ENCODE measurements at places on chromosomes 12 and 14. TPM values are rescaled to one million over a fixed set of nuclear protein-coding genes. Genes with fewer than 3 reads are reported as not detected.

DNA sequence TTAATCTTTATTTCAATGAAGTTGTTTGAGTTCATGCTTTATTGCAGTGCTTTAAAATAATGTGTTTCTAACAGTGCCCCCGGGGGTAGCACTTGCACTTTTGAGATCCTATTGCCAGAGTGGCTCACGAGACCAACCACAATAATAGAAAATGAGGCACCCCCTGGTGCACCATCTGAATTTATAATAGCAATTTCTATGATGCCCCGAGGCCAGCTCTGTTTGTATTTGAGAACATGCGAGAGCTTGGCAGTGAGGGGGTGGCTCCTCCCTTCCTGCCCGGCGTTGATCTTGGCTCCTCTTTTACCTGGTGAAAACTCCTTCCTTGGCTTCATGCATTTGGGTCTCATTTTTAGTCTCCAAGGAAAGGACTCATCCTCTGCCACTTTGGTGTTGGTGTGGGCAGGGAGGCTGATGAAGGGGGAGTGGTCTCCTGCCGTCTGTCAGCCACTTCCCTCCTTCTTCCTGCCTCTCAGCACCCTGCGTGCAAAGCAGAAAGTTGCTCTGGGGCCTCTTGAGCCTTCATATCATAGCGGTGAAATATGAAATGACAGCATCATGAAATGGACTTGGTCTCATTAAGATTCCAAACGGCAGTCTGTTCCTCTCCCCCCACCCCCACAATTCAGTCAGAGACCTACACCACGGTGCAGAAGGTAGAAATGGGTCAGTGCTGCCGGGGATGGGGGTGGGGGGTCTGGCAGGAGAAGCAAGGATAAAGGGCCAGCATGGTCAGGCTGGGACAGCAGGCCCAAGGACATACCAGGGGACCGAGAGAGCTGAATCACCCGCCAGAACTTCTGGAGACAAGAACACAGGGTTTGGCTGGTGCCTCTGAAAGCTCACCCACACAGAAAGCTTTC, 17.7 kb upstream of the NRXN3 start:
- DNase-seq, result peak; percentile 10
- H3K36me3 ChIP-seq, result no peaks in the 10 kb centered on the region
- H3K27ac ChIP-seq, result no peak overlapping the region
- peaks cover 9% of the 10 kb centered on the region for H3K4me1 ChIP-seq
- H3K27me3 ChIP-seq, result peaks cover 5% of the 10 kb centered on the region

DNA sequence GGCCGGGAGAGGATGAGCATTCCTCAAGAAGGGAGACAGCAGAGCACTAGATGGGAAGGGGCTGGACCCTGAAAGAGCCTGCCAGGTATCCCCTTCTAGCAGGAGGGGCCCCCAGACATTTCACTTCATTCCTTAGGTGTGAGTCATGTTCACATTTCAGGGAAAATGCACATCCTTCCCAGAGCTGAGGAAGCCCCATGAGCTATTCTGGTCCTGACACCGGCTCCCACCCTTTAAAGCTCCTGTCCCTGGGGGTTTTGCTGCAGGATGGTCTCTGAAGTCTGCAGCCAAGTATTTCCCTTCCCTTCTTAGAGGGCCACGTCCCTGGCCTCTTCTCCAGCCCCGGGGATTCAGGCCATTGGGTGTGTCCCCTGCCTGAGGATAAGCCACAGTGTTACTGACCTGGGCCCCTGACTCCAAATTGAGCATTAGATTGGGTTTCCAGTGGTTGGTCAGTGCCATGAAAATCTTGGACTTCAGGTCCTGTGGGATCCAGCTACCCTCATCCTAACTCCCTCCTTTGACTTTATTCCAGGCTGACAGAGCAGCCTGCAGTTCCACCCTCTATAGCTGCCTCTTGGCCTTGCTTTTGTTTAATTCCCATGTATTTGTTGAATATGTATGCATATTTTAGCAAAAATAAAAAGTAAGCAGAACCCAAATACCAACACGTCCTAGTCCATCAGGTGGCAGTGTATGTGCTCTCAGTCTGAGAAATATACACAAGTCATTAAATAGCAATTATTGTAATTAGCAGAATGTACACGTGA, 267.1 kb downstream of the CACNA1C start:
- no peak overlapping the region for H3K27ac ChIP-seq
- no peak overlapping the region for H3K4me3 ChIP-seq
- no peaks in the 10 kb centered on the region for H3K27me3 ChIP-seq

DNA sequence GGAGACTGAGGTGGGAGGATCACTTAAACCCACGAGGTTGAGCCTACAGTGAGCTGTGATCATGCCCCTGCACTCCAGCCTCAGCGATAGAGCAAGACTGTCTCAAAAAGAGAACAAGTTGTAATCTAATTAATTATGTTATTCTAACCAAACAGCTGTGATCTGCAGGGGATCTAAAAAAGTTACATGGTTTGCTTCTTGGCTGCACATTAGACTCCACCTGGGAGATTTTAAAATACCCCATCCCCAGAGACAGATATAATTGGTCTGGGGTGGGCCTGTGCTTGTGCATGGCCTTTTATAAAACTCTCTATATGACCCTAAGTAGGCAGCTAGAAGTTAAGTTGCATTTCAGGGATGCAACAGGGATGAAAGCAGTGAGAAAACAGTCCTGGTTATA, 76.7 kb downstream of the SCAF11 start:
- H3K36me3 ChIP-seq, result no peaks in the 10 kb centered on the region
- no peaks in the 10 kb centered on the region for H3K27me3 ChIP-seq
- no peak overlapping the region for H3K27ac ChIP-seq
- H3K4me1 ChIP-seq, result peaks cover 17% of the 10 kb centered on the region

DNA sequence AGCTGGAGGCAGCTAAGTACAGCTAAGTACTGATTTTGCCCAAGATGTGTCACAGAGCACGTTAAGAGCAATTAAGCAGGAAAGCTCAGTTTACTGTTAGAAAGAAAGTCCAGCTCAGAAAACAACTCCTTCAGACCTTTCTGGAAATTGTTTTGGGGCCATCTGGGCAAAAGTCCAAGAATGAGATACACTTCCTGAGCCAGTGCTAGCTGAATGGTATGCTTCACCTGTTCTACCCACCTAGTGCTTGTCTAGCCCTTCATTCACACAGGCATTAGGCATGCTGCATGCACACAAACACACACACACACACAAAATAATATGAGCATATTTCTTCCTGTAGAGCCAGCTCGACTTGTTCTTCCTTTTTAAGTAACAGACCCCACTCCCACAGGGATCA, 6.6 kb upstream of the IKZF4 start:
- no peaks in the 10 kb centered on the region for H3K4me1 ChIP-seq
- DNase-seq, result no peak
- H3K27ac ChIP-seq, result no peak overlapping the region
- no peak overlapping the region for H3K4me3 ChIP-seq
- no peaks in the 10 kb centered on the region for H3K36me3 ChIP-seq

The ANKRD33 gene
- not detected for total RNA-seq

DNA sequence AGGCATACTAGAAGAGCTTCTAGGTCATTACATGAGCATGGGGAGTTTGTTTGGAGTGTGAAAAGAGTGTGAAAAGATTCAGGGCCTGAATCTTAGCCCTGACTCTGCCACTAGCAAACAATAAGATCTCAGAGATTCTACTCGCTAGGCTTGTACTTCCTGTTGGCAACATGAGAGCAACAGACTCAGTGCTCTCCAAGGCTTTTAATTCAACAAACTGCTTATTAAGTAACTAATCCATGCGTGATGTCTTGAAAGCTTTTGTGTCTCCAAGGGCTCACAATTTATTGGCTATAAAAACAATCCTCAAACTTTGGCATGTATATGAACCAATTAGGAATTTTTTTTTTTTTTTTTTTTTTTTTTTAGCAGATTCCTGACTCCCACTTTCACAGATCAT, 105.1 kb downstream of the STXBP6 start:
- peak; percentile 72 for DNase-seq
- H3K36me3 ChIP-seq, result no peaks in the 10 kb centered on the region
- peaks cover 14% of the 10 kb centered on the region for H3K4me1 ChIP-seq
- no peak overlapping the region for H3K27ac ChIP-seq
- H3K27me3 ChIP-seq, result no peaks in the 10 kb centered on the region

- H3K4me3 ChIP-seq, result no peak overlapping the region
- H3K36me3 ChIP-seq, result no peaks in the 10 kb centered on the region
- DNase-seq, result no peak
These were observed 15.7 kb upstream of the KDM2B start for GRCh38 chr12:121596526-121596925.

DNA sequence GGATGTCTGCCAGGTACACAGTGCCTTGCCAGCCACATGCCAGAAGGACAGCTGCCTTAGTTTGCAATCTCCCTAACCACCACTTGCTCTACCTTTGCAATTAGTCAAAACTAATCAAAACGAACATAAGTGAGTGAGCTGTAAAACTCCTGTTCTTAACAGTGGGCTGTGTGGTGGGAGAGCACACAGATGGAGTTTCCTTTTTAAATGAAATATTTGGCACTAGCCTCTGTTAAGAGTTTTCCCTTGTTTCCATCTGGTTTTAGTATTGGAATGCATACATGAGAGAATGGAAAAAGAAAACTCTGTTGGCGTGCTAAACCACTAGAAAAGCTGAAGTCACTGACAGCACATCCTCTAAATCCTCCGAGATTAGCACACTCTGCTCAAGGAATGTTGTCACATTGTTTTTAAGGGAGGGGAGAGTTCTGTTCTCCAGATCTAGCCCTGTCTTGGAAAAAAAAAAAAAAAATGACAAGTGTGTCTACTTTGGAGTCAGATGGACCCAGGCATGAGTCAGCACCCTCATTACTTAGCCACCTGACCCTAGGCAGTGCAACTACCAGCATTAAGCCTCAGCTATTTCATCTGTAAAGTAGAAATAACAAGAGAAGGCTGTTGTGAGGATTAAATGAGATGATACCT, 83.9 kb downstream of the STXBP6 start:
- no peaks in the 10 kb centered on the region for H3K4me1 ChIP-seq
- peak; percentile 7 for DNase-seq
- no peaks in the 10 kb centered on the region for H3K36me3 ChIP-seq
- no peak overlapping the region for H3K4me3 ChIP-seq
- H3K27me3 ChIP-seq, result no peaks in the 10 kb centered on the region

The KRT75 gene
- not detected for total RNA-seq

GRCh38 chr12:52350786-52351185, 16.5 kb downstream of the KRT85 start:
- H3K36me3 ChIP-seq, result no peaks in the 10 kb centered on the region
- H3K27ac ChIP-seq, result no peak overlapping the region
- H3K27me3 ChIP-seq, result no peaks in the 10 kb centered on the region
- DNase-seq, result no peak
- no peaks in the 10 kb centered on the region for H3K4me1 ChIP-seq

GRCh38 chr12:1552911-1553491, 41.4 kb downstream of the FBXL14 start:
- no peak overlapping the region for H3K27ac ChIP-seq
- no peak for DNase-seq
- no peak overlapping the region for H3K4me3 ChIP-seq

GRCh38 chr14:95885866-95886265, 9.2 kb downstream of the TUNAR start:
- H3K4me1 ChIP-seq, result no peaks in the 10 kb centered on the region
- H3K36me3 ChIP-seq, result no peaks in the 10 kb centered on the region
- no peak for DNase-seq
- H3K27ac ChIP-seq, result no peak overlapping the region
- H3K4me3 ChIP-seq, result no peak overlapping the region

DNA sequence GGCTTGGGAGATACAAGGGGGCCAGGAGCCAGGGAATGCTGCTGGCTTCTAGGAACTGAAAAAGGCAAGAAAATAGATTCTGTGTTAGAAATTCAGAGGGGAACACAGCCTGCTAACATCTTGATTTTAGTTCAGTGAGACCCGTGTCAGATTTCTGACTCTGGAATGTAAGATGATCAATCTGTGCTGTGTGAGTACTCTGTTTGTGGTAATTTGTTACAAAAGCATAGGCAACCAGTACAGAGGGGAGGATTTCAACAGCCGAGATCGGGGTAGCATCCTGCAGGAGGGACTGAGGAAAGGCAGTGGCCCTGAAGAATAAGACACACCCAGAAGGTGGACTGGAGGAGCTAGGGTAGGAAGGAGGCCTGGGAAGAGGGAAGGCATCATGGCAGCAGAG, 410.0 kb upstream of the CCDC196 start:
- H3K36me3 ChIP-seq, result no peaks in the 10 kb centered on the region
- no peaks in the 10 kb centered on the region for H3K4me1 ChIP-seq
- DNase-seq, result no peak
- H3K27me3 ChIP-seq, result no peaks in the 10 kb centered on the region

GRCh38 chr14:97298331-97298730, 501.1 kb downstream of the VRK1 start:
- no peak overlapping the region for H3K4me3 ChIP-seq
- H3K27ac ChIP-seq, result no peak overlapping the region
- H3K27me3 ChIP-seq, result no peaks in the 10 kb centered on the region
- H3K36me3 ChIP-seq, result no peaks in the 10 kb centered on the region
- peak; percentile 31 for DNase-seq

GRCh38 chr14:99363051-99363450, 91.1 kb upstream of the BCL11B start:
- H3K4me3 ChIP-seq, result no peak overlapping the region
- H3K36me3 ChIP-seq, result no peaks in the 10 kb centered on the region
- no peak for DNase-seq
- H3K27me3 ChIP-seq, result no peaks in the 10 kb centered on the region

- no peak overlapping the region for H3K4me3 ChIP-seq
- no peak for DNase-seq
- no peak overlapping the region for H3K27ac ChIP-seq
These were observed 44.3 kb upstream of the CCDC63 start for GRCh38 chr12:110802489-110802888.

GRCh38 chr14:101273091-101273490, 288.2 kb upstream of the DIO3 start:
- H3K27me3 ChIP-seq, result no peaks in the 10 kb centered on the region
- no peak overlapping the region for H3K27ac ChIP-seq
- no peaks in the 10 kb centered on the region for H3K4me1 ChIP-seq
- H3K36me3 ChIP-seq, result no peaks in the 10 kb centered on the region

GRCh38 chr12:64882687-64883086, 58.2 kb downstream of the TBC1D30 start:
- no peak overlapping the region for H3K27ac ChIP-seq
- DNase-seq, result no peak

The RTN1 gene
- 3.0 TPM for total RNA-seq

- DNase-seq, result no peak
- no peak overlapping the region for H3K27ac ChIP-seq
- H3K36me3 ChIP-seq, result no peaks in the 10 kb centered on the region
- peaks cover 30% of the 10 kb centered on the region for H3K27me3 ChIP-seq
- H3K4me1 ChIP-seq, result no peaks in the 10 kb centered on the region
These were observed 42.7 kb upstream of the NEDD1 start for GRCh38 chr12:96864335-96864734.

Data from A673 (cell line).